ENCODE measurements at places on chromosomes 7 and 10.
A peak's percentile ranks its signal among the peaks of the same experiment; 100 is the strongest.

- DNase-seq, result peak; percentile 46
Measured at GRCh38 chr10:34049887-34050286, 715.4 kb upstream of the NRP1 start.

DNA sequence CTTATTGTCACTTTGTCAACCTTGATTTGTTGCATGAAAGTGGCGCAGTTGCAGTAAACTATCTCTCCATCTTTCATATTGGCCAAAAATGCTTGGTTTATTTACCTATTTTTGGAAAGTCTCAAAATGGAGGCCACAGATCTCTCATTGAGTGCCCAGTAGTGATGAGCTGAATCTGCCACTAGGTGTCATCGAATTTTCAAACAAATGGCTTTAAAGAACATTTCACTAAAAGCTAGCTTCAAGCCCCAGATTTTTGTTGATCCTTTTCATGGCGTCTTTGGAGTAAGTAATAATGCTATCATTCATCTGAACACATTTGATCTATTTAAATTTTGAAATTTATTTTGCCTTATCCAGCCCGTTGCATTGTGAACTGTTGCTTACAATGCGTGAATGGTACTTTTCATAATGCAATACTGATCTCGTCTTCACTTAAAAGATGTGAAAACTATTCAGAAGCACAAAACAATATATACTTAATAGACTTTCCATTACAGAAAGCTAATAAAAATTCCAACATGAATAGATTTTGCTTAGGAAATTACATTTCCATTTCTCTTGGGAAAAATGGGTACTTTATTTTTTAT, 236.2 kb downstream of the DNAJB9 start:
- DNase-seq, result no peak

DNA sequence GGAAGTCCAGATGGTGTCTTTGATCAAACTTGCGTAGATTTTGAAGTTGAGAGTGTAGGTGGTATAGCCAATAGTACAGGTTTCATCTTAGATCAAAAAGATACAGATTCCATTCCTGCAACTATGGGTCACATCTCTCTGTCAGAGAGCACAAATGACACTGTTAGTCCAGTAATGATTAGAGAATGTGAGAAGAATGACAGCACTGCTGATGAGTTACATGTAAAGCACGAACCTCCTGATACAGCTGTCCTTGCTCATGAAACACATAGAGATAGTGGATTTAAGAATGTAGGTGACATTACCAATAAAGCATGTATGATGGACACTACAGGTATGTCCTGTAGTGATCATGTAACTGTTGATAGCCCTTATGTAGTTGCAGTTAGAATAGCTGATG, 59.1 kb downstream of the LOXL4 start:
- DNase-seq, result no peak

- DNase-seq, result no peak
Measured at GRCh38 chr10:58210160-58210559, 57.5 kb downstream of the IPMK start.

GRCh38 chr10:132040046-132040445, 25.7 kb upstream of the JAKMIP3 start:
- DNase-seq, result no peak

DNA sequence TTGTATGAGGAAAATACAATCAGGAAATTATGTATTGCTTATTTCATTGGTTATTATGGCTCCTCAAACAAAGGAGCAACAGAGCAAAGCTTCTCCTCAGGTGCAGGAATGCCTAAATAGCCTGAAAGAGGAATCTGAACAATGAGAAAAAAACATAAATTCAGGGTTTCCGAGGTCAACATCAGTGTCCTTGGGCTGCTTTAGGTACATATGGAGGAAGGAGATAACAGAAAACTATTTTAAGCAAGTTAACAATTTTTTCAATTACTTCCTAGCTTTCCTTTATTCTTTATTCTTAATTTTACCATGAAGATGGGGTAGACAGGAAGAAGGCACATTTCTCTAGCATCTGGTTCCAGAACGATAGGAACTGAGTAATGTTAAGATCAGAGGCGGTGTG, 14.0 kb downstream of the SLC16A9 start:
- DNase-seq, result no peak

GRCh38 chr7:143354965-143355364, 7.5 kb downstream of the FAM131B start:
- no peak for DNase-seq

DNA sequence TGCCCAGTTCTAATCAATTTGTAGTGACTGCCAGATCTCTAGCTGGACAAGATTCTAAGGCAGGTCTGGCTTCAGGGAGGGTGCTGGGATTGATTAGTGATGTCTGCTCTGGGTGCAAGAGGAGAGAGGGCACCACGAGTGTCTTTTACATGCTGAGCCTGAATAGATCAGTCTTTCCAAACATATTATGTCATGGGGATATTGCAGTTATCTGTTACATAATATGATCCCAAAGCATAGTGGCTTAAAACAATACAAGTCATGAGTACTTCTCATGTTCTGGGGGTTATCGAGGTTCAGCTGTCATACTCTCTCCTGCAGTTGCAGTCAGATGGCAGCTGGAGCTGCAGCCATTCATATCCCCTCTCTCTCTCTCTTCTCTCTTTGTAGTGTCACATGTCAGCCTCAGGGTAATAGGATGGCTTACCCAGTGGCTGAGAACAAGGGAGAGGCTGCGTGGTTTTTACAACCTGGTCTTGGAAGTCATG, 26.0 kb downstream of the SLC29A3 start:
- no peak for DNase-seq

All from activated CD4-positive, alpha-beta T cell treated with anti-CD3 and anti-CD28 coated beads for 48 hours (primary cell).